ENCODE measurements at places on chromosomes 7 and 10.

DNA sequence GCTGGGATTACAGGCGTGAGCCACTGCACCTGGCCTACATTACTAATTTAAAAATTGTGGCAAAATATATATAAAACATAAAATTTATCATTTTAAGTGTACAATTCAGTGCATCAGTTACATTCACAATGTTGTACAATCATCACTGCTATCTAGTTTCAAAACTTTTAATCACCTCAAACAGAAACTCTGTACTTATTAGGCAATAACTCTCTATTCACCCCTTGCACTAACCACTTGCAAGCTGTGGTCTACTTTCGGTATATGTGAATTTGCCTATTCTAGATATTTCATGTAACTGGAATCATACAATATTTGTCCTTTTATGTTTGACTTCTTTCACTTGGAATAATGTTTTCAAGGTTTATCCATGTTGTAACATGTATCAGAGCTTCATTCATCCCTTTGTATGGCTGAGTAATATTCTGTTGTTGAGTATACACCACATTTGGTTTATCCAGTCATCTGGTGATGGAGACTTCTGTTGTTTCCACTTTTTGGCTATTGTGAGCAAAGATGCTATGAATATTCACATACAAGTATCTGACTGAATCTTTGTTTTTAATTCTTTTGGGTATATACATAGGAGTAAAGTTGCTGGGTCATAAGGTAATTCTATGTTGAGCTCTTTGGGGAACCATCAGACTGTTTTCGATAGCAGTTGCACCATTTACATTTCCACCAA is 14.3 kb upstream of the ELOVL3 start:
- no peak for ATAC-seq

- ATAC-seq: peak; percentile 75
These were observed 44.3 kb downstream of the MACC1 start for GRCh38 chr7:20172736-20173334.

DNA sequence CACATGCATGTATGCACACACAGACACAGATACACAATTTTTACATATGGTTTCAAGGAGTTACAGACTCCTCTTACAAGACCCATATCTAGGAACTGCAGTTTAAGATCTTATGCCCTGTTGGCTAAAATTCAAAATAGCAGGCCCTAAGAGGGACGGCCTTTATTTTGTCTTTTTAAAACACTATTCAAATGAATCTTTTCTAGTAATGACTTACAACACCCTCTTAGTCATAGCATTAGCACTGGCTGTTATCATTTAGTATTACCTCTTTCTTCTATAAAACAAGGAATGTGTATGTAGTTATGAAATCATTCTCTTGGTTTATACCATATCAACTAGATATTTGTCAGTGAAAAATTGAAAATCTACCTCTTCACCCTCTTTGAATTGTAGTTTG is 15.3 kb downstream of the PAPSS2 start:
- ATAC-seq: no peak

DNA sequence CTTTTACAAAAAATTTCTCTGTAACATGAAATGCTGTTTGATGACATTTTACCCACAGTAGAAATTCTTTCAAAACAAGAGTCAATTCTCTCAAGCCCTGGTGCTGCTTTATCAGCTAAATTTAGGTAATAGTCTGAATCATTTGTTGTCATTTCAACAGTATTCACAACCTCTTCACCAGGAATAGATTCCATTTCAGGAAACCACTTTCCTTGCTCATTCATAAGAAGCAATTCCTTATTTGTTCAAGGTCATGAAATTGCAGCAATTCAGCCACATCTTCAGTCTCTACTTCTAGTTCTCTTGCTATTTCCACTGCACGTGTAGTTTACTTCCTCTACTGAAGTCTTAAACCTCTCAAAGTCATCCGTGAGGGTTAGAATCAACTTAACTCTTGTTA is 14.1 kb downstream of the STAG3 start:
- no peak for ATAC-seq

GRCh38 chr7:1897076-1897860 is 227.2 kb downstream of the ELFN1 start:
- no peak for ATAC-seq

GRCh38 chr10:113027574-113028455 is 77.8 kb downstream of the TCF7L2 start:
- no peak for ATAC-seq

DNA sequence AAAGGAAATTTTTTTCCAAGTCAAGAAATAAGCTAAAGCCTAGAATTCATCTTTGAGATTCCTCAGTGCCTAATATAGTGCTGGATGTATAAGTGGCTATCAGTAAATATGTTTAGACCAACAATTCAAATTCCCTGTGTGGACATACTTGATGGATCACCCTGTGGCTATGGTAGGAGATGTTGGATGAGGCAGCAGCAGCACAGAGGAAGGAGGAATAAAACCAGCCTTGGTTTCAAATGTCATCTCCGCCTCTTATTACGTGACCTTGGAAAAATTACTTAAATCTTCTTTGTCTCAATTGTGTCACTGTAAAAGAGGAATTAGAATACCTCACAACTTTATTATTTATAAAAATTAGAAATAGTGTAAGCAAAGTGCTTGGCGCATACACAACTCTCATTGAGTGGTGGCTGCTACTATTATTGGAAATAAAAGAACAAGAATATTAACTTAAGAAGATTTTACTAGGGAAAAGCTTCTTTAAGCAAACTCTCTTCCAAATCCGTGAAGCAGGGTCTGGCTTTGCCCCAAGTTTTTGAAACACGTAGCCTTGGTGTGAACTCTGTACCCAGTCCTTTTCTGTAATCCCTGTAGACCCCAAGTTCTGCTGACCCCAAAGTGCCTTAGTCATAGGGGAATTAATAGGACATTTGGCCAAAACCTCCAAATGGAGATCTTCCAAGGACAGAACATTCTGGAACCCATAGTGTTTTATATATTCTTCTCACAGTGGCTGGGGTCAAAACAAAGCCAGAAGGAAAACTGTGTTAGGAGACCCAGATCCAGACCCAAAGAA is 283.8 kb downstream of the PTEN start:
- no peak for ATAC-seq

DNA sequence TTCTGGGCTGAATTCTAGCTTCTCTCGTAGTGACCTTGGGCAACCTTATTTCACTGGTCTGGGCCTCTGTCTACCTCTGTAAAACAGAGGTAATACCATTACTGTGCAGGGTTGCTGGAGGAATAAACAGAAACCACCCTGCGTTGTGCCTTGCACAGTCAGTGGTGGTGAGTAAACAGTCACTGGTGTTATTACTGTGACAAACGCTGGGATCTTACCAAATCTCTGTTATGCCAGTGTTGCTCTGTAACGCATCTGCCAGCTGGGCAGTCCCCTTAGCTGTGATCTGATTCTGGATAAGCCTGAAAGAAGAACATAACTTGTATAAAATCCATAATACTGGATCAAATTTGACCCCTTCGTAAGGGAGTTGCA is 49.4 kb downstream of the NOD1 start:
- ATAC-seq: no peak

DNA sequence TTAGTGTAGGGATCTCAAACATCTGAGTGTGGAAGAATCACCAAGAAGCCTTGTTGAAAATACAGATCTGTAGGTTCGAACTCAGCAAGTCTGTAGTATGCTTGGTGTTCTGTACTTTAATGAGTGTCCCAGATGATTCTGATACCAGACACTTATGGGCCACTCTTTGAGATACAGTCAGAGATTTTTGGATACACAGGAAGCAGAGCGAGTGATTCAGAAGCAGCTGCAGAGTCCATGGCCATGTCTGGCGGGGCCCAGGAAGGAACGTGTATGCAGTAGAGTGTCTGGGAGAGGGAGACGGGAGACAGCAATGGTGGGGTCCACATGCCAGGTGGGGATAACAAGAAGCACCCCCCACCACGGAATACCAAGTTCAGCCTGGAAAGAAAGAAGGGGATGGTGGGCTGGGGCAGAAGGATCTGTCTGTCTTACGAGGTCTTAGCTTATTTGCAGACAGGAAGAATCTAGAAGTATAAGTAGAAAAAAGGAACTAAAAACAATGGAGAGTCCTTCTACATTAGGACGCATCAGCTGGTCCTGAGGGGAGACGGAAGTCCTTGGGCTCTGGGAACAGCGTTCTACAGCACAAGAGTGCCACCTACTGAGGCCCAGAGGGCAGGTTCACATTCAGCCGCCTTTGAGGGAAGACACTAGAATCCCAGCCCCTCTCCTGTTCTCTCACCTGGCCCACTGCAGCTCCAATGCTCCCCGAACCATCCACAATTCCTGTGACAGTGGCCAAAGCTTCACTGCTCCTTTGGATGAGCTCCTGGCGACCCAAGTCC is 55.4 kb downstream of the SLC37A3 start:
- ATAC-seq: peak; percentile 46

- no peak for ATAC-seq
These were observed 153.8 kb downstream of the GNAI1 start for GRCh38 chr7:80288175-80289122.

DNA sequence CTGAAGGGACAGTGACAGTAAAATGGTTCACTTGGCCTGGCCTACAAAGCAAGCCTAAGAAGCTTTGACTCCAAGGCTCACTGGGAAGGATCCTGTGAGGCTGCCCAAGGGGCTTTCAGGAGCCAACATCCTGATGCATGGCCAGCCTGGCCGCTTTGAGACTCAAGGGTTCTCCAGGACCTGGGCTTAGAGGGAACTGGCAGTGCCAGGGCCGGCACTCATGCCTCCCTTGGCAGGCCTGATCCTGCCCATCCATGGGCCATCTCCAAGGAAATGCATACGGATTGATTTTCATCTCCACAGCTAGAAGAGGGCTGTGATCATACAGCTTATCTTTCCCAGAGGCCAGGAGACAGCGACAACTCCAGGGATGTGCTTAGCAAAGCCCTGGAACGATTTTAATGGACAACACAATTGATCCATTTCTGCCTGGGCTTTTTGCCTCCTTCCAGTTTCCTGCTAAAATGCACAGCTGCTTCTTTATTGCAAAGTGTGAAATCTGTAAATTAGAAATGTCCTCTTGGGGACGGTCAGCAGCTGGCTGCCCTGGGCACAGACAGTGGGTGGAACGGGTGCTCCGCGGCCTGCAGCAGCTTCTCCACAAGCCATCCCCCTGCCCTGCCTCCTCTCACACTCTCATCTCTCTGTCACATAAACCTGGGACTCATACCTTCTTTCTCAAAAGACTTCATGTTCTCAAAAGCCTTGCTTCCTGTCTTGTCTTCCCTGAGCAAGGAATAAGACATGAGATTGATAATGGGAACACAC is 288.5 kb downstream of the GRID1 start:
- ATAC-seq: no peak

GRCh38 chr10:16915300-16915699 is 98.1 kb upstream of the RSU1 start:
- no peak for ATAC-seq

- no peak for ATAC-seq
These were observed 149.7 kb downstream of the FRMD4A start for GRCh38 chr10:14180911-14181566.

DNA sequence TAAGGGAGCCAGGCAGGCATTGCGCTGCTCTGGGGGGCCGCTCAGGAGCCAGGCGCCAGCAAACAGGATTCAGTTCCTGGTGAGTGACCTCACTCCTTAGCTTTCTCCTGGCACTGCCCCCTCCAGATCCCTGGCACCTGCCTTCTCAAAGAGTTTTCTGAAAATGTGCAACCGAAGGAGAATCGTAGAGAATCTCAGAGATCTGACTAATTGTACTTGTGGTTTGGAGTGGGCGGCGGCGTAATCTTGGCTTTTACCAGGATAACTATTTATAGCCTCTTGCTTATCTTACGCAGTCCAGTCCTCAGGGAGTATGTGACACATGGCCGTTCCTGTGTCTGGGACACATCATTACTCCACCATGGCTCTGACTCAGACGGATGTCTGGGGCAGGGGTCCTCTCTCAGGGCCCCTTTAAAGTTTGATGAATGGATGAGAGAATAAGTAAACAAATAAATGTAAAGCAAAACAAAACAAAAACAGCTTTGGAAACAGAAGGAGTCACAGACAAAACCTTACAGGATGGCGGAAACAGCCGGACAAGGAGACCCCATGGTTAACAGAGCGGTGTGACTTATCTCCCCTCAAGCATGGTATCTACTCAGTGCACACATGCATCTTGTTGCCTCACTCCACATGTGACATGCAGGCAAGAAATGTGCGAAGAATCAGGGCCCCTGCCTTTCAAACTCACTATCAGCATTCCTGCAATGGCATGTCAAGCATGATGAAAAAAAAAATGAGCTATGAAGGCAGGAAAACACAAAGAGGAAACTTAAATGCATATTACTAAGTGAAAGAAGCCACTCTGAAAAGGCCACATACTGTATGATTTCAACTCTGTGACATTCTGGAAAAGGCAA is 99.7 kb downstream of the TNS3 start:
- ATAC-seq: peak; percentile 44

- no peak for ATAC-seq
These were observed 201.0 kb downstream of the ZNF716 start for GRCh38 chr7:57651006-57651405.

DNA sequence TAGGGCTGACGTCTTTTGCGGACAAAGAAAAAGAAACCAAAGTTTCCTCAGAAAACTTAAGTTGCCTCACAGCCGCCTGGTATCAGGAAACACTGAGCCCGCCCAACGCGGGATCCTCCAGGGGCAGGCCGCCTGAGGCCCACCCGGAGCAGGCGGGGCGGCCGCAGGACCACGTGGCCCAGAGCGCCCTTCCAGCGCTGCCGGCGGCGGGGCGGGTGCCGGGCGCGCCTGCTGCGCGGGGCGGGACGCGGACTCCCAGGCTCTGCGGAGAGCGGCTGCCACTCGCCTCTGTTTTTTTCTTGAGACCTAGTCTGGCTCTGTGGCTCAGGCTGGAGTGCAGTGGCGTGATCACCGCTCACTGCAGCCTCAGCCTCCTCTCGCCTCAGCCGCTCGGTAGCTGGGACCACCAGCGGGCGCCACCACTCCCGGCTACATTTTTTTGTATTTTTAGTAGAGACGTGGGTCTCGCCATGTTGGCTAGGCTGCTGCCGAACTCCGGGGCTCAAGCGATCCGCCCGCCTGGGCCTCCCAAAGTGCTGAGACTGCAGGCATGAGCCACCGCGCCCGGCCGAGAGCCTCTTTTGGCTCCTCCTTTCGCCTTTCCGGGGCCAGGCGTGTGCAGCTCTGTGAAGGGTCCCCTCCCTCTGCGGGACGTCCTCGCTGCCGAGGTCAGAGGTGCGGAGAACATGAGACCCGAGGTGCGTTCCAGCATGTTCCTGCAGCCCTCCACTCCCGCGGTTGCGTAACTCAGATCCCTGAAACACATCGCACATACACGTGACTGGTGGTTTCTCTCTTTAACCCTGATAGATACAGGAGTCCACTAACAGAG is 11.6 kb upstream of the HNRNPF start:
- peak; percentile 97 for ATAC-seq

DNA sequence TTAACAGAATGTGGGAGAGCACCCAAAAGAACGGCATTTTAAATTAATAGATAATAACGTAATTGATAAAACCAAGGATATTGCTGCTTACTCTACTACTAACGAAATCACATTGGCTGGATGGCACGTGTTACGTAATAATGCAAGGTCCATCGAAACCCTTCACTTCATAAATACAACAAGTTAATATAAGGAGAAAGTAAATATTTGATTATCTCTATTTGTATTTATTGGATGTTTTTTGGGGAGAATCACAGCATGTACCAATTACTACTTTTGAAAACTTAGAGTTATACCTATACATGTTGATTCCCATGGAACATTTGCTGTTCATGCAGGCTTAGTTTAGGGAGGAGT is 1.6 kb downstream of the PRKG1 start:
- ATAC-seq: no peak

Data from gastroesophageal sphincter (tissue), 4 donors.